ENCODE measurements at places on chromosomes 5 and 9. TPM values are rescaled to one million over a fixed set of nuclear protein-coding genes. Genes with fewer than 3 reads are reported as not detected.

- DNase-seq = no peak
- no peak overlapping the region for H3K4me3 ChIP-seq
- no peaks in the 10 kb centered on the region for H3K4me1 ChIP-seq
- H3K27me3 ChIP-seq = no peaks in the 10 kb centered on the region
- H3K36me3 ChIP-seq = no peaks in the 10 kb centered on the region
Measured at GRCh38 chr5:100950985-100951384, 47.9 kb upstream of the ST8SIA4 start.

GRCh38 chr5:125412561-125413495, 666.4 kb upstream of the ZNF608 start:
- H3K36me3 ChIP-seq = no peaks in the 10 kb centered on the region
- H3K4me1 ChIP-seq = no peaks in the 10 kb centered on the region
- no peak overlapping the region for H3K4me3 ChIP-seq
- H3K27me3 ChIP-seq = no peaks in the 10 kb centered on the region

GRCh38 chr9:127241354-127241753, 23.2 kb upstream of the GARNL3 start:
- H3K4me3 ChIP-seq = no peak overlapping the region
- H3K36me3 ChIP-seq = no peaks in the 10 kb centered on the region
- no peak for DNase-seq
- peaks cover 2% of the 10 kb centered on the region for H3K27me3 ChIP-seq

DNA sequence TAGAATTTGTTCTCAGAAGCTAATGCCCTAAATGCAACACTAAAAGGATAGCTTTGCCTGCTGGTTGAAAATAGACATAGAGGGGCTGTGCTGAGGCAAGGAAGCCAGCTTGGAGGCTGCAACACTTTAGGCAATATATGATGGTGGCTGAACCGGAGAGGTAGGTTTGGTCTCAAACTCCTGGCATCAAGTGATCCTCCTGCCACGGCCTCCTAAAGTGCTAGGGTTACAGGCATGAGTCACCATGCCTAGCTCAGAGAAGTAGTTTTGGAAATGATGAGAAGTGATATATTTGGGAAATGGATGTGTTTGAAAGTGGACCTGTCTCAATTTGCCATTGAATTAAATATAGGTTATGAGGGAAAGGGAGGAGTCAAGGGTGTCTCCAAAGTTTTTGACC, 10.0 kb downstream of the DUSP1 start:
- peaks cover 20% of the 10 kb centered on the region for H3K4me1 ChIP-seq
- H3K27ac ChIP-seq = no peak overlapping the region
- no peak overlapping the region for H3K4me3 ChIP-seq

Gene OCLN
- total RNA-seq = 3.4 TPM

Gene PCDHB14
- total RNA-seq = 0.38 TPM
